ENCODE measurements at places on chromosomes 1 and 21. TPM values are rescaled to one million over a fixed set of nuclear protein-coding genes. Genes with fewer than 3 reads are reported as not detected.

TNNT2 gene
- total RNA-seq: not detected

GBP5 gene
- total RNA-seq: 261 TPM

ZNF670 gene
- 0.84 TPM for total RNA-seq

CCDC27 gene
- not detected for total RNA-seq

XCL1 gene
- 41.8 TPM for total RNA-seq

RRP15 gene
- total RNA-seq: 15.7 TPM

KLHDC8A gene
- total RNA-seq: not detected

Data from activated CD8-positive, alpha-beta T cell treated with anti-CD3 and anti-CD28 coated beads, Interleukin-2, amount 10 ng/mL, durations not matched to agents 7 days and 5 days (primary cell).